Lower leg skin (tissue), 4 donors: ENCODE measurements at places on chromosomes 2 and 18. TPM values are rescaled to one million over a fixed set of nuclear protein-coding genes. Genes with fewer than 3 reads are reported as not detected.
A peak's percentile ranks its signal among the peaks of the same experiment; 100 is the strongest.

DNA sequence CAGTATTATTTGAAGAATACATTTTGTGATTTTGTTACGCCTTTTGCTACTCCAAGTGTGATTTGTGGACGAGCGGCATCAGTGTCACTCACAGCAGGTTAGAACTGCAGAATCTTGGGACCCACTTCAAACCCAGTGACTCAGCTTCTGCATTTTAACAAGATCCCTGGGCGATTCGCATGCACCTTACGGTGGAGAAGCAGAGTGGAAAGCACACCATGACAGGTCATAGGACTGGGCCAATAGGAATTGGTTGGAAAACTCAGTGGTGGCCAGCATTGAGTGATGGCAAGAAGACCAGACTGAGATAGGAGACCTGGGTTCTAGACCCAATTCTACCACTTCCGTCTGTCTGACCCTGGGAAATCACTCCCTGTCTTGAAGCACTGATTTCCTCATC is 26.3 kb downstream of the CTLA4 start:
- no peak for DNase-seq

DSG4 gene
- 0.93 TPM for total RNA-seq

- DNase-seq: no peak
Measured at GRCh38 chr2:220506466-220506865, 879.0 kb downstream of the SLC4A3 start.

DNA sequence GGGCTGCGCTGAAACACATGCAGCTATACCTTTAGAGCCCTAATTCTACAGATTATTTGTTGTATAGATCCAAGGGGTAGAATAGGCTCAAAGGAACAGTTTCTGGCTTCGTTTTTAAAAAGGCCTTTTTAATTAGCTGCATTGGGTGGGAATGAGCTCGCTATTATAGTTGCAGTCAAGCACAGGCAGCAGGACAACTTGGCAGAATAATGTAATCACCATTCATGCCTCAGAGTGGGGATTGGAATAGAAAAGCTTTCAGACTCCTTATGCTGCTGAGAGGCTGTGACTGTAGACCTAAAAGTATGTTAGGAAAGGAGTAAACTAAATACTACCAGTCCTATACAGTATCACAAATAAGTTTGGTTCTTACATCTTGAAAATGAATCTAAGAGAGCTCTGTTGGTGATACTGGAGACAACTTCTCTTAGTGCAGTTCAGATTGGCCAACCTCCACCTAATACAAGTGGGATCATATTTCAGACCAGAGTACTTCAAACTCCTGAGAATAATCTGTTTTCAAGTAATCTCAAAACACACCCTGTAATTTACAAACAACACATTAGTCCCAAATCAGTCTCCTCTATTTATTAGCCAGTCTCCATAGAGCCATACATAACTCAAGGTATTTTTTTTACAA is 121.4 kb downstream of the ANTXR1 start:
- DNase-seq: no peak

DNA sequence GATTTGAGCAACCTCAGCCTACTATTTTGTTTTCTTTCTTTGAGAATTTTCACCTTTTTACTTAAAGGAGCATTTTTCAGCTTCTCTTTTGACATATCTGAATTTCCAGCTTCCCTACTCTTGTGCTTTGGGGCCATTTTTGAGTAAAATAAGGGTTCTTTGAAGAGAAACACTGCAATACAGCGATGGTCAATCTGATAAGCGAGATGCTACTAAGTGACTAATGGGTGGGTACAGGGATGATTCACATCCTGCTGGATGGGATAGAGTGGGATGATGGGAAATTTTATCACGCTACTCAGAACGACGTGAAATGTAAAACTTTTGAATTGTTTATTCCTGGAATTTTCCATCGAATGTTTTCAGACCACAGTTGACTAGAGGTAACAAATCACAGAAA is 211.5 kb downstream of the TMEM247 start:
- DNase-seq: no peak

DNA sequence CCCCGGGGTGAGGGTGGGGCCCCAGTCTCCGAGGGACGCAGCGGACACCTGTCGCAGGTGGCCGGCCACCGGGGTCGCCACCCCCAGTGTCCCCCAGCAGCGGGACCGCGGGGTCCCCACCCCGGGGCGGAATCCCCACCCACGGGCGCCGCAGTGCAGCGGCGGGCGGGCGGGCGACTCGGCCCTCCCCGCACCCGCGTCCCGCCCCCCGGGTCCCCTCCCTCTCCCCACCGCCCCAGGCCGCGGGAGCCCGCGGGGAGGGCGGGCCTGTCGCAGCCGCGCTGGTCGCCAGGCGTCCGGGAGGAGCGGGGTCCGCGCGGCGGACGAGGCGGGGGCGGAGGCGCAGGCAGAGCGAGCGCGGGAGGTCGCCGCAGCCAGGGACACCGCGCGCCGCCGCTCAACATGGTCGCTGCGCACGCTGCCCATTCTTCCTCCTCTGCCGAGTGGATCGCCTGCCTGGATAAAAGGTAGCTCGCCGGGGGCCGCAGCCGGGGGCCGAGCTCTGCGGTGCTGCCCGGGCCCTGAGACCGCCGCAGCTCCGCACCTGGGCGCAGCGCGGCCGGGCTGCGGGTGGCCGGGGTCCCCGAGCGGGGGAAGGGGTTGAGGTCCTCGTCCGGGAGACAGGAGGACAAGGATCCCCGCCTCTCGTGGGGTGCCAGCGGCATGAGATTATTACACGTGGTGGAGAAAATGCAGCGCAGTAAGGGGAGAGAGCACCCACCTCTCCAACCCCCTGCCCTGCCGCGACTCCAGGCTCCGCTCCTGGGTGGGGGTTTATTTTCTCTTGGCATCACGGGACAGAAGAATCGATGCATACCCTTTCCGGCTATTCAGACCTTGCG is at the start of gene RAPGEF4:
RAPGEF4 (plus strand) TSS at position 264 of the 842 bp plus-strand sequence; CDS start at position 403, 139 bp downstream.
- DNase-seq: no peak

GRCh38 chr2:240413813-240414429 is 21.5 kb upstream of the GPC1 start:
- DNase-seq: peak; percentile 53

- no peak for DNase-seq
Measured at GRCh38 chr2:157261199-157261782, 3.8 kb downstream of the GALNT5 start.

GRCh38 chr2:226477221-226478108 is 322.2 kb downstream of the IRS1 start:
- DNase-seq: no peak

UGT1A5 gene
- 0.80 TPM for total RNA-seq

INHBB gene
- total RNA-seq: 9.4 TPM

MAP2 gene
- 45.8 TPM for total RNA-seq

FZD7 gene
- 17.6 TPM for total RNA-seq

- DNase-seq: no peak
Measured at GRCh38 chr2:125554956-125555355, 1101.0 kb upstream of the GYPC start.

ARL4C gene
- 62.7 TPM for total RNA-seq

DNA sequence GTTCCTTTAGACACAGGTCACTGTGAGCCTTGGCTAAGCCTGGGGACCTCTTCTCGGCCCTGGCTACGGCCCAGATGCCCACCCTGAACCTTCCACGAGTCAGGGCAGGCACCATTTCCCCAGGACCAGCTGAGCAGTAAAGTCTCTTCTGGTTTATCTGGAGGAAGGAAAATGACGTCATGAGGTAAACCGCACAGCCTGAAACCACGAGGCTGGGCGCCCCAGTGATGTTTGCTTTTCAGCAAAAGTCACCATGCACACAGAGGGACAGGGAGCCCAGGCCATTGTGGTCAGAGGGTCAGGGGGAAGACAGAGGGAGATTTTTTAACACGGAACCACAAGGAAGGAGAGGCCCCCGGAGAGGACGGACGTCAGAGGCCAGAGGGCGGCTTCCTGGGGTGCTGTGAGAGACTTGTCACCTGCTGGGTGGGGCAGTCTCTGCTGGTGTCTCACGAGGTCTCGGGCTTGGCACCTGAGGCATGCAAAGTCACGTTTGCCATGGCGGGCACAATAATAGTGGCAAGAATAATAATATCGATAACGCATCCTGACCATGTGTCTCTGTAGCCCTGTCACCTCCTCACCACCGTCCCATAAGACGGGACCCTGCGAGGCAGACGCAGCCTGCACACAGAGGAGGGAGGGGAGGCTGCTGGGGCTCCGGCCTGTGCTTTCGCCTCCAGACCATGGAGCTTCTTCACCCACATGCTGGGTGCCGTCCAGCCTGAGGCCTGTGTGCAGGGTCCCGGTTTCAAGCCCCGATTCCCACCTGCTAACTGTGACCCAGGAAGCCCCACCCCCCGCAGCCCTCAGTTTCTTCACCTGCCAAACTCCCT is 33.2 kb upstream of the FOSL2 start:
- DNase-seq: peak; percentile 57

PTPRN gene
- not detected for total RNA-seq

CD8B2 gene
- total RNA-seq: not detected

DNA sequence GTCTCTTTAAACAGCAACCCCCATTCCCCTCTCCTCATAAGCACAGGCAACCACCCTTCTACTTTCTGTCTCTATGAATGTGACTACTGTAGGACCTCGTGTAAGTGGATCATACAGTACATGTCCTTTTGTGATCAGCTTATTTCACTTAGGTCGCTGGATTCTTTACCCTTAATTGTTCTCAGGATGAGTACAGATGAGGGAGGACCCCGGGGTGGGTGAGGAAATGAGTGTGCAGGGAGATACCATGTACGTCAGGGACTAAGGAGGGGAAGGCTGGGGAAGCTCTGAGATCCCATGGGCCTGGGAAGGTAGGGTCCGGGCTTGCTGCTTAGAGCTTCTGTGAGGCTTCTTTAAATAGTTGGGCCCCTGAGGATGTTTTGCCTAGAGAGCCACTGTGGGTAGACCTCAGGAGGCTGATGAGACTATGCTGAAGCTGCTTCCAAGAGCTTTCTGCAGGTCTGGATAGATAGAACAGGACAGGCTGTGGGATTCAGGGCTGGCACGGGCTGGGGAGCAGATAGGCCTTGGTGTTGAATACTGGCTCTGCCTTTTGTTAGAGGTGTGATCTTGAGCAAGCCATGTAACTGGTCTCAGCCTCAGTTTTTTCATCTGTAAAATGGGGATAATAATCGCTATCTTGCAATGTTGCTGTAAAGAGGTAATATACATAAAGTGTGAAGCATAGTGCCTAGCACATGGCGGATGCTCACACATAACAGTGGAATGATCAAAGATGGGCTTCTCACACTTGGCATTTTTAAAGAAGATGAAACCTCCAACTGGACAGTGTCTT is 155.3 kb downstream of the PRKCE start:
- DNase-seq: no peak

NEUROD1 gene
- total RNA-seq: not detected

- no peak for DNase-seq
Measured at GRCh38 chr18:13993730-13994129, 78.4 kb upstream of the MC2R start.

- no peak for DNase-seq
Measured at GRCh38 chr18:44961288-44961995, 280.8 kb downstream of the SETBP1 start.

DNA sequence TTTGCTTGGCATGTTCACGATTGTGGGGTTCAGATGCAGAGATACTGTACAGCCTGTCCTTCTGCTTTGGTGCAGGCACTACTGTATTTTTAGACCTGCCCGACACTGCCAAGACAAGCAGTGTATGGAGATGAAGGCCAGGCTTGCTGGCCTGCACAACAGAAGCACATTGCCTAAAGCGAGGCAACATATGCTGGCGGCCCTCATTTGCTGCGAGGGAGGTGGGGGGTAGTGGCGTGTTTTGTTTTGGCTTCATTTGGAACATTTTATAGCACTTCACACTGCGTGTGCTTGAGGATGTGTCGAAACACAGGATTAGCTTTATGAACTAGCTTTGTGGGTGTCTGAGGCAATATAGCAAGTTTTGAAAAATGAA is 27.0 kb downstream of the TMEM182 start:
- DNase-seq: no peak

- DNase-seq: no peak
Measured at GRCh38 chr2:28618221-28619141, 122.6 kb downstream of the PLB1 start.

LRRC30 gene
- total RNA-seq: not detected

HOXD4 gene
- not detected for total RNA-seq

GRCh38 chr18:346600-346999 is 78.8 kb upstream of the THOC1 start:
- no peak for DNase-seq

GRCh38 chr18:57957210-57957609 is 86.8 kb upstream of the NEDD4L start:
- no peak for DNase-seq

DNA sequence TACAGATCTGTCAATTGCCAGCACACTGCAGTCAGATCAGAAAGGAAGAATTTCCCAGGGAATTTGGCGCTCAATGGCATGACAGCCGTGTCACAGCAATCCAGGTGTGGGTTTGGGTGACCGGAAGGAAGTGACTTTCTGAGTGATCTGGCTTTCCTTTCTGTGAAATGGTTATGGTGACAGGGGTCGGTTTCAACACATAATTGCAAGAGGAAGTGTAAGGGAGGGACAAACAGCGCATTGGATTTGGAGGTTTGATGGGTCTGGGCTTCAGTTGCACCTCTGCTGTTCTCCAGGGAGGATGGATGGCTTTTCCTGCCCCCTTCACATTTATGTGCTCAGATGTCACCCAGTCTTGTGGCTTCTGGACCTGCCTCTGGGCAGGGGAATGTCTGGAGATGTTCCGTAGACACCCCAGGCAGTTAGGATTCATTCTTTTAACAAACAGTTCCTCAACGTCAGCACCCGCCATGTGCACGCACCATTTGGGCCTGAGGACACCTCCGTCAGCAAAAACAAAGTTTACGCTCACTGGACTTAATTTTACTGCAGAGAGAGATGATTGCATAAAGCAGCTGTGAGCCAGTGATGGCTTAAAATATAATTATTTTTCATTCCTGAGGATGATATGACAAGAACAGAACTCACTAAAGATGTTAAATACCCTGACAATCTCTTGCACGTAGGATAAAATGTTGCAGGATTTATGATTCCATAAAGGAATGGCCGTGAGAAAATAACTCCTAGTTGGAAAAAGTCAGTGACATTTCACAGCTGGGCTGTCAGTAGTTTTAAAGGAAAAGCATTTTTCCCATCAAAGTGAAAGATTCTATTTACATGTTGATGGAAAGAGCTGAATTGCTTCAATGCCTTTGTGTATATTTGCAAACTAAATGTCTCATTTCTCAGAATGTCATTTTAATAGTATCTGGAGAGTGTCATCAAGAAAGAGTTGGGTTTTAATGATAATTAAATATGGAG is 36.9 kb downstream of the MBP start:
- DNase-seq: no peak
